Activated CD8-positive, alpha-beta memory T cell treated with anti-CD3 and anti-CD28 coated beads, Interleukin-2, amount 10 ng/mL, durations not matched to agents 7 days and 5 days (primary cell): ENCODE measurements at places on chromosomes 5 and 9.

GRCh38 chr9:136343121-136343883 lies 16.0 kb downstream of the GPSM1 start:
- H3K27me3 ChIP-seq: no peaks in the 10 kb centered on the region
- H3K36me3 ChIP-seq: no peaks in the 10 kb centered on the region
- no peaks in the 10 kb centered on the region for H3K4me1 ChIP-seq
- no peak overlapping the region for H3K27ac ChIP-seq
- H3K4me3 ChIP-seq: no peak overlapping the region

DNA sequence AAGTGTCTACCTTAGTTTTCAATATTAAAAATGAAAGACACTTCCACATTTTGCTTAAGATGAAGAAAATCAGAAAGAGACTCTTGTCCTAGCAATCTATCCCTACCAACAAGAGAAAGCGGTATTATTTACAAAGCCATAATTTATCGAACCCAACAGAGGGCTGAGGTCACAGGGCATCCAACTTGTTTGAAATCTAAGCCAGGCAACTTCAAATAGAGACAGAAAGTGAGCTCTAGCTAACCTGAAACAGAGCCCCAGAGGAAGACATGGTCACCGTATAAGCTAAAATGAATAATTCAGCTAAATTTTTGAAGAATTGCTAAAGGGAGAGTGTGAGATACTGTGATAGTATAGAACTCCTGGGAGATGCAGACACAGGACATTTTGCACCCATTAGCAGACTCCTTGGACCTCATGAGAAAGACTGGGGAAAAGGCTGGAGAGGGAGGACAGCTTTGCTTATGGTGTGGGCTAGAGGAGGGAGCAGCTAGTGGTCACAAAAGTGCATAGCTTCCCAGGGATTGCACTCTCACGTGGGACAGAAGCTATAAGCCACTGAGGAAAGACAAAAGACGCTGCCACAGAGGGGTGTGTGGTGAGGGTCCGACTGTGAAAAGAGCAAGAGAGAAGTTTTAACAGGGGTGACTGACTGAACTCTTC lies 624.2 kb upstream of the GRIN3A start:
- no peaks in the 10 kb centered on the region for H3K27me3 ChIP-seq
- no peak for DNase-seq
- no peak overlapping the region for H3K27ac ChIP-seq
- no peaks in the 10 kb centered on the region for H3K36me3 ChIP-seq
- H3K4me3 ChIP-seq: no peak overlapping the region
- H3K4me1 ChIP-seq: no peaks in the 10 kb centered on the region

GRCh38 chr9:68473790-68474189 lies 66.9 kb downstream of the TMEM252 start:
- no peaks in the 10 kb centered on the region for H3K36me3 ChIP-seq
- no peak overlapping the region for H3K4me3 ChIP-seq
- peaks cover 10% of the 10 kb centered on the region for H3K27me3 ChIP-seq
- H3K27ac ChIP-seq: no peak overlapping the region
- DNase-seq: no peak

DNA sequence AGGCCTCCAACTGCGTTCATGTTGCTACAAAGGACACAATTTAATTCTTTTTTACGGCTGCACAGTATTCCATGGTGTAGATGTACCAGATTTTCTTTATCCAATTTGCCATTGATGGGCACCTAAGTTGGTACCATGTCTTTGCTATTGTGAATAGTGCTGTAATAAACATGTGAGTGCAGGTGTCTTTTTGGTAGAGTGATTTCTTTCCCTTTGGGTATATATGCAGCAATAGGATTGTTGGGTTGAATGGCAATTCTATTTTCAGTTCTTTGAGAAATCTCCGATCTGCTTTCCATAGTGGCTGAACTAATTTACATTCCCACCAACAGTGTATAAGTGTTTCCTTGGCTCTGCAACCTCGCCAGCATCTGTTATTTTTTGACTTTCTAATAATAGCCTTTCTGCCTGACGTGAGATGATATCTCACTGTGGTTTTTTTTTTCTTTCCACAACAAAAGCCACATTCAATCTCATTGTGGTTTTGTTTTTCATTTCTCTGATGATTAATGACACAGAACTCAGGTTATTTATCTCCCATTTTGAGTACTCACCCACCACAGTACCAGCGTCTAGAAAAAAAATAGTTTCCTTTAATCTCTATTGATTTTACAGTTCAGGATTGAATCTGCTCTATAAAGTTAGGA lies 21.9 kb downstream of the ARRDC3 start:
- no peak for DNase-seq
- H3K4me3 ChIP-seq: no peak overlapping the region
- H3K36me3 ChIP-seq: peaks cover 23% of the 10 kb centered on the region
- peaks cover 19% of the 10 kb centered on the region for H3K4me1 ChIP-seq
- peak overlapping the region; percentile 64 for H3K27ac ChIP-seq
- H3K27me3 ChIP-seq: peaks cover 6% of the 10 kb centered on the region

DNA sequence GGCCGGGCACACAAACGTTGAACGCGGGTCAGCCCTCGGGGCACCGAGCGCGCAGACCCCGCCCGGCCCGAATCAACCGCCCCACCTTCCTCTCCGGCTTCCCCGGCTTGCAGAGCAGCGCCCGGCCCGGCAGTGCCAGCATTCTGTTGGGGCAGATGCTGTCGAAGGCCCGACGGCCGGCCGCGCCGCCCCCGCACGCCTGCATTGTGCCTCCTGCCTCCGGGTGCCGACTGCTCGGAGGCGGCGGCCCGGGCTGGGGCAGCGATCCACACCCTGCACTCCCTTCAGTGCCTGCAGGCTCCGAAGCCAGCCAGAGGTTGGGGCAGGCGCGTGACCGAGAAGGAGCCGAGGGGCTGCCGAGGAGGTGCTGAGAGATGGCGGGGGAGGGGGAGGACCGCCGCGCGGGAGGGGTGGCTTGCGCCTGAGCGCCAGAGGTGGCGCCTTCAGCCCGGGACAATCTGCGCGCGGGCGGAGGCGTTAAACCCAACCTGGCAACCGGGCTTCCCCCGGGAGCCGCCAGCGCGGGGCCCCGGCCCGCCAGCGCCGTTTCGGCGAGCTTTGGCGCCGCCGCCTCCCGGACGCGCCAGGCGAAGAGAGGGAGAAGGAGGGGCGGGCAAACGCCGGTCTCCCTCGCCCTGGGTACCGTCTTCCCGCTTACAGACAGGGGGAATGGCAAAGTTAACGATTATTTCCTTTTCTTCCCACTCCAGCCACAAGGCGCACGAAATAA lies at the start of gene MCIDAS:
Gene MCIDAS (minus strand): TSS at position 382 of the 730 bp plus-strand sequence. CDS start 177 bp downstream, at position 205.
- peak within 1 kb of the TSS; percentile 58 for H3K4me3 ChIP-seq
- DNase-seq: peak; percentile 66
- H3K4me1 ChIP-seq: peaks cover 38% of the 10 kb centered on the region

- no peaks in the 10 kb centered on the region for H3K4me1 ChIP-seq
- no peak for DNase-seq
- peaks cover 2% of the 10 kb centered on the region for H3K27me3 ChIP-seq
- H3K27ac ChIP-seq: no peak overlapping the region
- no peaks in the 10 kb centered on the region for H3K36me3 ChIP-seq
These were observed 141.4 kb downstream of the KIF4B start for GRCh38 chr5:155154973-155155372.

- no peaks in the 10 kb centered on the region for H3K4me1 ChIP-seq
- no peak overlapping the region for H3K27ac ChIP-seq
- H3K4me3 ChIP-seq: no peak overlapping the region
- DNase-seq: no peak
- H3K27me3 ChIP-seq: no peaks in the 10 kb centered on the region
These were observed 607.0 kb downstream of the ISL1 start for GRCh38 chr5:51990241-51990640.

DNA sequence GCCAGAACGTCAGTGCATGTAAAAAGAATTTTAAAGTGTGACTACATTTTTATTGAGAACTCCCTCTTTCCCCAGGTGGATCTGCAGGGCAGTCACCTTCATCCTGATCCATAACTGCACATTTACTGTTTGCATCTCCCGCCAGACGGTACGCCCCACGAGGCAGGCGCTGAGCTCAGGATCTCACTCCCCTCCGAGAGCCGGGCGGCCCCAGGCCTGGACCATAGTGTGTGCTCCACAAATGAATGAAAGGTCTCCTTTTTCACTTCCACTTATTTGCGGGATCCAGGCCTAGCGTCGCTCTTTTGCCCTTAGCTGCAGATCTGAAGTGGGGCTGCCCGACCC lies 378 bp downstream of the DROSHA start:
- peaks cover 42% of the 10 kb centered on the region for H3K36me3 ChIP-seq
- peaks cover 41% of the 10 kb centered on the region for H3K4me1 ChIP-seq
- H3K27ac ChIP-seq: peak overlapping the region; percentile 94
- no peaks in the 10 kb centered on the region for H3K27me3 ChIP-seq
- peak overlapping the region; percentile 90 for H3K4me3 ChIP-seq
- DNase-seq: peak; percentile 55

DNA sequence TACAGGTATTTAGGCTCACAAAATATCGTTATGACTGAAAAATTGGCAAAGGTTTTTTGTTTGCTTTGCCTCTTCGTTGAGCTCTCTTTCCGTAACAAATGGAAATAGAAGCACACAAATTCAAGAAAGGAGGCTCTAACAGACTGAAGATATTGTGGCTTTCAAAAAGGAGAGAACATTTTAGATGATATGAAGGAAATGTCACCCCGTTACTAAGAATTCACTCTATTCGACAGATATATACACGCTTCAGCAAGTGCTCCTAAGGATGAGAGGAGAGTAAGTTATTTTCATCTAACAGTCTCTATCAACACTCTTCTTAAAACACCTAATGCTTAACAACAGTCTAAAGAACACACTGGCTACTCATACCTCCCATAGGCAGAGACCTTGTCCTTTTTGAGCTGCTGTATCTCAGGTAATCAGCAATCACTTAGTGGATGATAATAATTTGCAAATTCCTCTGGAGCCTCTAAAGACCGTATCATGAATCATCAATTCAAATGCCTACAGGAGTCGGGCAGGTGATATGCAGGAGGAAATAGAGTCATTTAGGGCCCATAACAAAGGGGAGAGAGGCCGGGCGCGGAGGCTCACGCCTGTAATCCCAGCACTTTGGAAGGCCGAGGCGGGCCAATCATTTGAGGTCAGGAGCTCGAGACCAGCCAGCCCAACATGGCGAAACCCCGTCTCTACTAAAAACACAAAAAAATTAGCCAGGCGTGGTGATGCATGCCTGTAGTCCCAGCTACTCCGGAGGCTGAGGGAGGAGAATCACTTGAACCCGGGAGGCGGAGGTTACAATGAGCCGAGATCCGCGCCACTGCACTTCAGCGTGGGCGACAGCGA lies 1.4 kb upstream of the HSDL2 start:
- peak overlapping the region; percentile 99 for H3K27ac ChIP-seq
- H3K4me3 ChIP-seq: peak overlapping the region; percentile 90
- H3K27me3 ChIP-seq: no peaks in the 10 kb centered on the region
- peak; percentile 47 for DNase-seq

DNA sequence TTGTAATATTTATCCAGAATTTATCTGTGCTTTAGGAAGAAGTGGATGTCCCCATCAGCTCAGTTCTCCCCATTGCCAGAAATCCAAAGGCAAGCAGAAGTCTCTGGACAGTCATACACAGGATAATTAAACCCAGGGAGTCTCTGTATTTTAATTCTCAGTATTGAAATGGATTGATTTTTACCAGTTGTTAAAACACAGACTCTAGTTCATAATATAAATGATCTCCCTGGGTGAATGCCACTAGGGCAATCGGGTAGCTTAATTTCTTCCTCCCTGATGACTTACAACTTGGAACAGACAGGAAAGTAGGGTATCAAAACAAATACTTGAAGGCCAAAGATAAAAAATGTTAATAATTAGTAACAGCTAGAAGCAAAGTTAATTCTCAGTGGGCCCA lies 66.5 kb upstream of the DAP start:
- H3K4me1 ChIP-seq: no peaks in the 10 kb centered on the region
- H3K27ac ChIP-seq: no peak overlapping the region
- H3K27me3 ChIP-seq: peaks cover 2% of the 10 kb centered on the region
- H3K4me3 ChIP-seq: no peak overlapping the region
